ENCODE measurements at places on chromosomes 2 and 18.

- DNase-seq, result no peak
These were observed 177.4 kb downstream of the TWIST2 start for GRCh38 chr2:239025096-239025801.

DNA sequence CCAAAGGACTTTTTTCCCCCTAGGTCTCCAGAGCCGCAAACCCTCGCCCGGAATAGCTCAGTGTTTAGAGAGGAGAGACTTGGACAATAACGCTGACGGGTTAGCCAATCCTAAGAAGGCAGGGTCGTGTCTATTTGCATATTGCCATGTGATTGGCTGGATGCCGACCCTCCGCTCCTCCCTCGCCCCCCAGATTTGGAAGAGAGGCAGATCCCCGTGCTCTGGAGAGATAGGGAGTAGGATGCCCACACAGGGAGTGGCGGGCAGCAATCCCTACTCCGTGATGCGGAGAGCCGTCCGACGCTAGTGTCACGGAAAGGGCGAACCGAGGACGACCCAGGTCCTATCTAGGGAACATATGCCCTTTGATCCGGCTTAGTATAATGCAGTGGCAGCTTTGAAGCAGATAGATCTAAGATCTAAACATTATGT is 1.4 kb downstream of the WNT6 start:
- no peak for DNase-seq

GRCh38 chr2:158458617-158458920 is 1.8 kb downstream of the PKP4 start:
- peak; percentile 79 for DNase-seq

DNA sequence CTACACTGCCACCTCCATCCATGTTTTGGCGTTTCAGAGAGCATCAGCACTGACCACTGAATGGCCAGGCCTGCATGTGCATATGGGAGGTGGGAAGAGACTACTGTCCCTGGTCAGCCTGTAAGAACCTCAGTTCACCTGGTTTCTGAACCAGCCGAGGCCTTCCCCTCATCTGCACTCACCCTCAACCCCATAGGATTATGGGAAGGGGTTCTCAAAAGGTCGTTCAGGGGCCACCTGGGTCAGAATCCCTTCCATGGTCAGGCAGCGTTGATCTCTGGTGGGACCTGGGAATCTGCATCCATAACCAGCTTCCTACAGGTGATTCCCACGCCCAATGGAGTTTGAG is 36.7 kb downstream of the TET3 start:
- no peak for DNase-seq

GRCh38 chr2:143725400-143725799 is 596.2 kb downstream of the ARHGAP15 start:
- DNase-seq, result no peak

DNA sequence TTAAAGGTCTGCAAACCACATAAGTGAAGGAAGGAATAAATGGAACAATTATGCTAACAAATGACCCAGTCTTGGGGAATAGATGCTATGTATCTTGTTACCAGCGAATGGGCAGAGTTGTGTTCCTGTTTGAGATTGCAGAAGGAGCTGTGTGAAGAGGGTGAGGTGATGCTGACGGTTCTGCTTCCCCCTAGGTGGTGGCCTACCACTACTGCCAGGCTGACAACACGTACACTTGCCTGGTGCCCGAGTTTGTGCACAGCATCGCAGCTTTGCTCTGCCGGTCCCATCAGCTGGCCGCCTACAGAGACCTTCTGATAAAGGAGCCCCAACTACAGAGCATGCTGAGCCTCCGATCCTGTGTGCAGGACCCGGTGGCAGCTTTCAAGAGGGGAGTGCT is 111.7 kb downstream of the WDSUB1 start:
- DNase-seq, result no peak

GRCh38 chr2:109117780-109118179 is 11.2 kb upstream of the SH3RF3 start:
- no peak for DNase-seq

DNA sequence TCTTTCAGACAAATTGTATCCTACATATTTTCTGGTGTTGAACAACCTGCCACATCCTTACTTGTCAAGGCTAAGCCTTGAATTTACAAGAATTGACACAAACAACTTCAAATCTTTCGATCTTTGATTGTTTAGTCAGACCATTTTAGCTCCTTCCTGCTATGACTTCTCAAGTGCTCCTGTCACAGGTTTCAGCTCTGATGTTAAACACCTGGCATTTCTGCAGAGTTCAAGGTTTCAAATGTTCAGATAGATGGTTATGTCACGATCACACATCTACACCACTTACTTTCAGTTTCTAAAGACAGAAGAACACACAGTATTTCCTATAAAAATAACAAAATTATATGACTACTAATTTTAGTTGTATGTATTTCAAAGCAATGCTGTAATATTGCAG is 84.0 kb downstream of the RND3 start:
- no peak for DNase-seq

DNA sequence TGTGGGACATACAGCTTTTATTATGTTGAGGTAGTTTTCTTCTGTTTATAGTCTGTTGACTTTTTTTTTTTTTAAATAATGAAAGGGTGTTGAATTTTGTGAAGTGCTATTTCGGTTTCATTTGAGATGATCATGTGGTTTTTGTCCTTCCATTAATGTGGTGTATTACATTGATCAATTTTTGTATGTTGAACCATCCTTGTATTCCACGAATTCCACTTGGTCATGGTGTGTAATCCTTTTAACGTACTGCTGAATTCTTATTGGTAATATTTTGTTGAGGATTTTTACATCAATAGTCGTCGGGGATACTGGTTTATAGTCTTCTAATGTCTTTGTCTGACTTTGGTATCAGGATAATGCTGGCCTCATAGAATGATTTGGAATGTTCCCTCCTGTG is 18.8 kb downstream of the ALMS1 start:
- DNase-seq, result no peak

GRCh38 chr2:64988420-64989125 is 626 bp upstream of the SLC1A4 start:
- DNase-seq, result peak; percentile 72

DNA sequence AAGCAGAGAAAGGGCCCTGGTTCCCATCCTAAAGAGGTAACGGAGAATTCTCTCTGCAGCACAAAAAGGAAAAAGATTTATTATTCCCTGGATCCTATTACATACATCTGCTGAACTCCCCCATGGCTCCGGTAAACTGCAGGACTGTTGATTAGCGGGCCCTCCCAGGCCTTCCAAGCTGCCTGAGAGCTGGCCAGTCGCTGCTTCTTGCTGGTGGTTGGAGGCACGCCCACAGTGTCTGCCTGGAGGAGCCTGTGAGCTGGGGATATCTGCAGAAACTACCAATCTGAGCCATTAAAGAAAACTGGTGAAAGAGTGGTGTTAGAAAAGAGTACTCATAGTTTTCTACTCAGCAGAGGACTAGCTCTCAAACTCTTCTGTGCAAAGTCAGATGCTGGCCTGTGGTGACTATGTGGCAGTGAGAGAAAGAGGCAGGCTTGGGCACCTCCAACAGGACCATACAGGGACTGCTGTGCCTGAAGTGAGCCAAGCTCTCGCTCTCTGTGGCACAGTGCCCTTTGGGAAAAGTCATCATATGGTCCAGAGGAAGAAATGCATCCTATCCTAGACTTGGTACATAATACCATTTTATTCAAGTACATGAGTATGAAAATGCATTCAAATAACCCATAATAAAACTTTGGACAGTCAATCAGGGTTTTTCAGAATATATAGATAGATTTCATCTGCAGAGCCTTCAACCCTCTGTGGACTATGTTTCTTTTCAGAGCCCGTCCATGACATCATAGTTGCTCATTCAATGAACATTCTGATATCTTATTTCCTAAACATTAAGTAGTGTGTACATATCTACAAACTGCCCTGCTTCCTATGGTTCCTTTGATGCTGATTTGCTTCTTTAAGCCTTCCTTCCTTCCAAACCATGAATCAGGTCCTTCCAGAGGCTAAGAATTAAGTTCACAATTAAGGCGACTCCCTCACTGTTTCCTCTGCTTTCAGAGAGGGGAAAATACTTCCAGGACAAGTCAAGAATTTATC is 242.0 kb upstream of the LYPD1 start:
- no peak for DNase-seq

DNA sequence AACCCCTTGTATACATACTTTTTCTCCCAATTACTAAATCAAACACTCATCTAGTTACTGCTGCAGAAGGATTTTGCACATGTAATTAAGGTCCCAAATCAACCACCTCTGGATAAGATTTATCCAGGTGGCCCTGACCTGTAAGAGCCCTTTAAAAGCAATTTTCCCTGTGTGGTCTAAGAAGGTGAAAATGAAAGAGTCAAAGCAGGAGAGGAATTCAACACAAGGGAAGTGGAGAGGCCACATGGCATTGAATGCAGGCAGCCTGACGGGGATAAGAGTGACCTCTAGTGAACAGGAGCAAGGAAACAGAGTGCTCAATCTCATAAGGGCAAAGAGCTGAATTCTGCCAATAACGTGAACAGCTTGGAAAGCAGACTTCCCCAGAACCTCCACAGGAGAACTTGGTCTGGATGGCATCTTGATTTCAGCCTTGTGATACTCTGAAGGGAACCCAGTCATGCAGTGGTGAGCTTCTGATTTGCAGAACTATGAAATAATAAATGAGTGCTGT is 27.2 kb downstream of the PPP3R1 start:
- peak; percentile 23 for DNase-seq

DNA sequence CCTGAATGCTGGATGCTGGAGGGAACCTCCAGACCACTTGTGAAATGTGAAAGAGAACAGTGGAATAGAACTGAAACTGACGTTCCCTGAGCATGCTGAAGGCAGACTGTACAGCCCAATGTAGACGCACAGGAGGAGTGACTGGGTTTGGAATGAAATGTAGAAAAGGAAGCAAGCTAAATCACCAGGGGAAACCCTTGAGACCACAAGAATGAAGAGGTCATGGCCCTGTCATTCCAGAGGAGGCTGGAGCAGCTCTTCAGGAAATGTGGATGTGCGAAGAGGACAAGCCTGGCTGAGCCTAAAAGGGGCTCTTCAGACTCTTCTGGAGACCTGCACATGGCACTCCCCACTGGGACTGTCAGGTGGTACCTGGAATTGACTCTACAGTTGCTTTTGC is 118.5 kb upstream of the ALPP start:
- DNase-seq, result no peak

DNA sequence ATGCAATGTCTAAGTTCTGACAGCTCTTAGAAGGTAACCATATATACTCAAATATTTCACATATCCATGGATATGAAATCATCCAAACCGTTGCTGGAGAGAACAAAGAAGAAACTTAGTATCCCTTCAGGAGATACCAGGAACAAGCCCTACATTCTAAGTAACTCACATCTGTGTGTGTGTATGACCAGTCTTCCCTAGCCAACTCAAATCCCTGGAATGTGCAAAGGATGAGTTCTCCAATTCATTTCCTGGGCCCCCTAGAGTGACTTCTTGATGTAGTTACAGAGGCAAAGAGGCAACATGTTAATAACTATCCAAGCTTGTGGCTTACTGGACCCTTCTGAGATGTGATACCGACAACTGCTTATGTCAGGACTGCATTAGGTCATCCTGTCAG is 20.1 kb downstream of the TPGS2 start:
- no peak for DNase-seq

GRCh38 chr2:140759426-140760156 is 1371.2 kb downstream of the LRP1B start:
- peak; percentile 24 for DNase-seq

DNA sequence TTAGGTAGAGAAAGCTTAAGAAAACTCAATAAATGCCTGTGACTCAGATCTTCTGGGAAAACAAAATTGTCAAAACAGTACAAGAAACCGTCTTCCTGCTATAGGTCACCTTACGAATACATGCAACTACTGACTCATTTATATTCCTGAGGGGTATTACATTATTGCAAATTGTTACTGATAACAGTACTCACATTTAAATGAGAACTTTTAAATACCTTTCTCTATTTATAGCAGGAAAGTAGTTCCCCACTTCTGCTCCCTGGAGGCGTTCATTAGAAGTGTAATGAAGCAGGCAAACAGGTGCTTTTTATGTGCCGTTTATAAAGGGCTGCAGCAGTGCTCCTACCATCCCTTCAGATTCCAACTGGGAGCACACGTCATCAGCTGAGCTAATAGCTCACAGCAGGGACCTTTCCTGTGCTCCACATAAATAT is 65.1 kb upstream of the RPRM start:
- DNase-seq, result no peak

DNA sequence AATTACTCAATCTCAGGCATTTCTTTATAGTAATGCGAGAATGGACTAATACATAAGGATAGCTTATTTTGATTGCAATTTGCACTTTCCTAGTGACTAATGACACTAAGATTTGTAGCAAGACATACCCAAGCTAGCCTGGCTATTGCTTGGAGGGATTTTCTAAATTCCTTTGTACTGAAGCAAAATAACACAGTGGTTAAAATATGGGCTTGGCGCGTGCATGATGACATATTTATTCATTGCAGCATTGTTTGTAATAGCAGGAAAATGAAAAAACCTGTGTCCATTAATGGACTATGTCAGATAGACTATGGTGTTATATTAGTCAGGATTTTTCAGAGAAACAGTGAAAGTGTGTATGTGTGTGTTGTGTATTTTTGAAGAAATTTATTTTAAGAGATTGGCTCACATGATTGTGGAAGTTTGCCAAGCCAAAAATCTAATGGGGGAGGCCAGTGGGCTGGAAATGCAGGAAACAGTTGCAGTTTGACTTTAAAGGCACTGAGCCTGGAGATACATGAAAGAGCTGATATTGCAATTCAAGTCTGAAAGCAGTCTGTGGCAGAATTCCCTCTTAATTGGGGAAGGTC is 16.7 kb upstream of the LAPTM4A start:
- no peak for DNase-seq

DNA sequence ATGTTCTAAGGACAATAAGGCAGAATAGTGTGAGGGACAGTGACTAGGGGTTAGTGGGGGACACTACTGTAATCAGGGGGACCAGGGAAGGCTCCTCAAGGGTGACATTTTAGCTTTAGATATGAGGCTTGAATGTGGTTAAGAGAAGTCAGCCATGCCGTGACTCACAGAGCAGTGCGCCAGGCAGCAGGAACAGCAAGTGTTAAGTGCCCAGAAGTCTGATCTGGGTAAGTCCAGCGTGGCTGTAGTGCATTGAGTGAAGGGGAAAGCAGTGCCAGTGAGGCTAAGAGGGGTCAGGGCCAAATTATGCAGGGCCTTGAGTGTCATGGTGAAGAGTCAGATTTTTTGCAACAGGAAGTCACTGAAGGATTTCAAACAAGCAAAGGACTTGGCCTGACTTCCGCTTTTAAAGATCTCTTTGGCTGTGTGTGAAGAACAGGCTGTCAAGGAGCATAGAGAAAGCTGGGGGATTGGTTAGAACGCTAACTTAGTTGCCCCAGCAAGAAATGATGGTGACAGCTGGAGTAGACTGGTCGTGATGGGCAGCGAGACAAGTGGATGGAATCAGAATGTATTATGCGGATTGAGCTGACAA is 151.5 kb downstream of the MSH2 start:
- no peak for DNase-seq

- no peak for DNase-seq
These were observed 25.4 kb upstream of the CDH7 start for GRCh38 chr18:65725251-65726050.

- no peak for DNase-seq
These were observed 230.6 kb upstream of the LRATD1 start for GRCh38 chr2:14401873-14402272.

DNA sequence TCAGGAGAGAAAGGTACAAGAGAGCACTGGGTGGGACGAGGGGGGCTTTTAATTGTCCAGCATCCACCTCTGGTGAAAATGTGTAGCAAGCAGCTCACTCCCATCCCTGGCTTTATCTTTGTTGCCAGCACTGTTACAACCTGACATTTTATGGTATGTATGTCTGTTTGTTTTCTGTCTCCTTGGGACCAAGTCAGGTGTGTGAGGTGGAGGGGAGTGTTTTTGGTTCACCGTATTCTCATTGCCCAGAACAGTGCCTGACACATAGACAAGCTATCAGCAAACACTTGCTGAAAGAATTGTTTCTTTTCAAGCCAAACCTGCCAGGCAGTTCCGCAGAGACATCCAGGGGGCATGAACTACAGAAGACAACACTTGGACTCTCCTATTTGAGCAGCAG is 24.7 kb downstream of the TGFA start:
- DNase-seq, result no peak

Measured in hippocampal formation (tissue), 2 donors.